ENCODE measurements at places on chromosomes 2 and 18. TPM values are rescaled to one million over a fixed set of nuclear protein-coding genes. Genes with fewer than 3 reads are reported as not detected.

DNA sequence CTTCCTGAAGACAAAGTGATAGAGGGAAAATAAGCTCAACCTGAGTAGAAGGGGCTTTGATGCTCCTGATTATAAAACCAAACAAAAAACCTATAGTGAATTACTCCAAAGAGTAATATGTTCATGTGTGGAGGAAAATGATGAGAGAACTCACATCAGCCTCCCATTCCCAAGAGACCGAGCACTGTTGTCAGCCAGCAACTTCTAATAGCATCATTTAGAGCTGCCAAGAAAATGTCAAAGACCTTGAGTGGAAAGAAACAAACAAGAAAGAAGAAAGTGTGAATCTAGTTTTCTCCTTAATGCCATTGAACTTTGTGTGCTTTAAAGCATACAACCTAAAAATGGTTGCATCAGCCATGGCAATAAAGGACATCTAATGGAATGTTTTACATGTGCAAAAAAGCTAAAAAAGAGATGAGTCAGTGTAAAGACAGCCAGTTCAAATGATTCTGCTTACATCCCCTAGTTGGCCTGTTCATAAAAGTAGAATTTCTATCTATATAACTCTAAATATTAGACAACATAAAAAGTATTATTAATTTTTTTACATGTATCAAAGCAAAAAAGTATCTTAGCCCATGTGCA lies 1066.2 kb downstream of the TDRD15 start:
- DNase-seq, result no peak
- no peak overlapping the region for H3K27ac ChIP-seq
- H3K27me3 ChIP-seq, result no peaks in the 10 kb centered on the region
- H3K4me3 ChIP-seq, result no peak overlapping the region
- H3K36me3 ChIP-seq, result no peaks in the 10 kb centered on the region

DNA sequence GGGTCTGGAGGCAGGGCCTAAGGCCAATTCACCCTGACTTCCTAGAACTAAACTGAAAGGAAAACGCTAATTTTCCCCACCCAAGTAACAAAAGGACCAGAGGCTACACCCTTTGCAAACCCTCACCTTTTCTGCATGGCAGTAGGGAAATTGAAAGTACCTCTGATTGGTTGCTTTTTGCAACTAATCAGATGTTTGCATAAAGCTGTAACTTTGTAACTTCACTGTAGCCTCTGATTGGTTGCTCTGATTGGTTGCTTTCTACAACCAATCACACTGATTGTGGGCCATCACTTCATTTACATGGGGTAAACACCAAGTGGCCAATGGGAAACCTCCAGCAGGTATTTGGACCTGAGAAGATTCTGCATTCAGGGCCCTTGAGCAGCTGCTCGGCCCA lies 20.8 kb downstream of the EIPR1 start:
- no peaks in the 10 kb centered on the region for H3K27me3 ChIP-seq
- no peaks in the 10 kb centered on the region for H3K4me1 ChIP-seq
- H3K36me3 ChIP-seq, result peaks cover 10% of the 10 kb centered on the region
- H3K4me3 ChIP-seq, result no peak overlapping the region
- no peak for DNase-seq

DNA sequence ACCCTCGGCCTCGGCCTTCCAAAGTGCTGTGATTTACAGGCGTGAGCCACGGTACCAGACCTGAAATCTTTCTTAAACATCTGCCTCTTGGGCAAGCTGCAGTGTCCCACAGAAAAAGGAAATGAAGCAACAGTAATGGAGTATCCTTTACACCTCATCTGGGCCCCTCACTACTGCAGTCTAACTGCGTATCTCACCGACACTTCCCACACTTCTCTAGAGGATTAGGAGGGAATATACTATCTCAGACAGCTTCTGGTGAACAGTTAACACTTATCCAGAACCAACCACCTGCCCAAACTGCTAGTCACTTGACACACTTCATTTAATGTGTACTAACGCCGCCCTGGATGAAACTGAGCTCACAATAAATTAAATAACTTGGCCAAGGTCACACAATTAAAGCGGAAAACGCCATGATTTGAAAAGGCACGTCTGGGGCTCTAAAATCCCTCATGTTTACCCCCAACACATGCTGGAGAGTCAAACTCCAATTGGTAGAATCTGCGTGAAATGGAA lies 993 bp downstream of the COX7A2L start:
- H3K4me3 ChIP-seq, result peak overlapping the region; percentile 79
- peaks cover 26% of the 10 kb centered on the region for H3K36me3 ChIP-seq
- H3K27me3 ChIP-seq, result no peaks in the 10 kb centered on the region

DNA sequence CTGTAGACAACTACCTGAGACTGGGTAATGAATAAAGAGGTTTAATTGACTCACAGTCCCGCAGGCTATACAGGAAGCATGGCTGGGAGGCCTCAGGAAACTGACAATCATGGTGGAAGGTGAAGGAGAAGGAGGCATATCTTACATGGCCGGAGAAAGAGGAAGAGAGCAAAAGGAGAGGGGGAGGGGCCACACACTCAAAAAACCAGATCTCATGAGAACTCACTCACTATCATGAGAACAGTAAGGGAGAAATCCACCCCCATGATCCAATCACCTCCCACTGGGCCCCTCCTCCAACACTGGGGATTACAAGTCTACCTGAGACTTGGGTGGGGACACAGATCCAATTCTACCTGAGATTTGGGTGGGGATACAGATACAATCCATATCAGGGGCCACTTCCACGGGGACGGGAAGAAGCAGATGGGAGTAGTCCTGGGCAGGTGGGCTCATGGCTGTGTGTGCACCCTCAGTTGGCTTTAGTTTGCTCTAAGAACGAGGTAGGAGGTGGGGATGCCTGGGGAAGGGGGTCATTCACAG lies 9.9 kb downstream of the MAB21L4 start:
- no peaks in the 10 kb centered on the region for H3K4me1 ChIP-seq
- H3K27me3 ChIP-seq, result no peaks in the 10 kb centered on the region
- DNase-seq, result no peak
- no peak overlapping the region for H3K27ac ChIP-seq

GRCh38 chr2:106719222-106719621 lies 166.7 kb downstream of the ST6GAL2 start:
- H3K36me3 ChIP-seq, result no peaks in the 10 kb centered on the region
- H3K4me1 ChIP-seq, result no peaks in the 10 kb centered on the region
- H3K4me3 ChIP-seq, result no peak overlapping the region
- peaks cover 10% of the 10 kb centered on the region for H3K27me3 ChIP-seq
- H3K27ac ChIP-seq, result no peak overlapping the region

DNA sequence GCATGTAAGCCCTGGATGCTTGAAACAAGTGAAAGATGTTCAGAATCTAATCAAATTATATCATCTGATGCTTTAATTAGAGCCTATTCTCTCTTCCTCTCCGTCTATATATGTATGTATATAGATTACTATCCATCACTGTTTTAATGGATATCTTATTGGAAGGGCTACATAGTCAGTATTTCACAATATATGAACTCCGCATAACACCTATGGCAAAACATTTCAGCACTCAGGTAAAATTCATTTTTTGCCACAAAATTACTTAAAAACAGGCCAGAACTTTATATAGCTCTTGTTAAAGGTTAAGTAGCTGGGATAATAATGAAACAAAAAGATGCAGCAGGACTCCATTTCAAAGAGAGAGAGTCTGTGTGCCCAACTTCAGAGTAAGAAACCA lies 1.2 kb downstream of the PJVK start:
- no peaks in the 10 kb centered on the region for H3K27me3 ChIP-seq
- peaks cover 24% of the 10 kb centered on the region for H3K36me3 ChIP-seq
- H3K4me3 ChIP-seq, result peak overlapping the region; percentile 88
- H3K27ac ChIP-seq, result peak overlapping the region; percentile 100
- no peak for DNase-seq

- H3K27ac ChIP-seq, result no peak overlapping the region
- H3K36me3 ChIP-seq, result no peaks in the 10 kb centered on the region
- no peak overlapping the region for H3K4me3 ChIP-seq
- no peak for DNase-seq
- no peaks in the 10 kb centered on the region for H3K4me1 ChIP-seq
Measured at GRCh38 chr2:207497596-207497995, 32.2 kb upstream of the CREB1 start.

GRCh38 chr18:57062844-57063243 lies 84.0 kb upstream of the BOD1L2 start:
- no peak overlapping the region for H3K27ac ChIP-seq
- H3K4me1 ChIP-seq, result no peaks in the 10 kb centered on the region
- H3K27me3 ChIP-seq, result no peaks in the 10 kb centered on the region
- no peaks in the 10 kb centered on the region for H3K36me3 ChIP-seq
- H3K4me3 ChIP-seq, result no peak overlapping the region

DNA sequence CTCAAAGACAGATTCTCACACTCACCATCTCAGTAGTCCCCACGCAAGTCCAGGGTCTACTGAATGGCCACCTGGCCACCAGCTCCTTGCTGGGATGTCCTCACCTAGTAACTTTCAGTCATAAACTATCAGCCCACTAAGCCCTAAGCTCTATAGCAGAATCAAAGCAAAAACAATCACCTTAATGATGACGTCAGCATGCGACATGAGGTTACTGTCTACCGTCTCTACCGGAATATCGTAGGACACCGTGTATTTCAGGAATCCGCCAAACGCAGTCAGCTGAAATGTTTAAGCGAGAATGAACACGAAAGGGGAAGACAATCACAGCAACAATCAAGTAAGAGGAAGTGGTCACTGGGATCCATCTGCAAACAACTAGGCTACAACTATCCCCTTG lies 81.8 kb downstream of the LAMA1 start:
- no peak overlapping the region for H3K27ac ChIP-seq
- no peak for DNase-seq
- H3K36me3 ChIP-seq, result peaks cover 8% of the 10 kb centered on the region
- no peaks in the 10 kb centered on the region for H3K27me3 ChIP-seq
- H3K4me3 ChIP-seq, result no peak overlapping the region

Gene HAAO
- not detected for total RNA-seq
